ENCODE measurements at places on chromosomes 1 and 21. TPM values are rescaled to one million over a fixed set of nuclear protein-coding genes. Genes with fewer than 3 reads are reported as not detected.
A peak's percentile ranks its signal among the peaks of the same experiment; 100 is the strongest.

- no peak overlapping the region for H3K4me3 ChIP-seq
- no peak overlapping the region for H3K27ac ChIP-seq
- no peak for DNase-seq
- H3K4me1 ChIP-seq: peaks cover 14% of the 10 kb centered on the region
Measured at GRCh38 chr1:31153423-31153822, 86.3 kb downstream of the NKAIN1 start.

DNA sequence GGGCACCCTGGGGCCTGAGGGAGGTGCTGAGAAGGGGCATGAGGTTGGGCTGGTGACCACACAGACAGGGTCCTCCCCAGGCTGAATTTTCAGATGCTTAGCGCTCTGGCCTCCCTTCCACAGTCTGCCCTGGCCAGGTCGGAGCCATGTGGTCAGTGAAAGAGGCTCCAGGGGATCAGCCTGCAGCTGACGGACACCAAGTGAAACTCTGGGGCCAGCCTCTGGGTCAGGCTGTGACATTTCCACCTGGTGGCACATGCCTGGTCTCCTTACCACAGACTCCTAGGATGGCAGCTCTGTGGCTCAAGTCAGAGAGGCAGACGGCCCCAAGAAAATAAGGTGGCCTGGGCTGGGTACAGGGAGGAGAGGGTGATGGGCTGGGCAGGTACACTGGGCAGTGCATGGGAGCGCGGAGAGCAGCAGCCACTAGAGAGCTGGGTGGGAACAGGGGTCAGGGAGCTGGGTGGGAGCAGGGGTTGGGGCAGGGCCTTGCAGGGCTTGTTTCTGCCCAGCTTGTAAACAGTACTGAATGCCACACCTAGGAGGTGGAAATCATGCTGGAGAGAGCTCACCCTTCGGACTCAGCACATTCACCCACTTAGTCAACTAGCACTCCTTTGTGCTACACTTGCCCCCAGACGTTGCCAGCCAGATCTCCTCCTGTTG is 20.7 kb upstream of the ADARB1 start:
- no peaks in the 10 kb centered on the region for H3K27me3 ChIP-seq
- H3K4me3 ChIP-seq: no peak overlapping the region
- peak overlapping the region; percentile 99 for H3K27ac ChIP-seq
- no peaks in the 10 kb centered on the region for H3K36me3 ChIP-seq
- no peak for DNase-seq

DNA sequence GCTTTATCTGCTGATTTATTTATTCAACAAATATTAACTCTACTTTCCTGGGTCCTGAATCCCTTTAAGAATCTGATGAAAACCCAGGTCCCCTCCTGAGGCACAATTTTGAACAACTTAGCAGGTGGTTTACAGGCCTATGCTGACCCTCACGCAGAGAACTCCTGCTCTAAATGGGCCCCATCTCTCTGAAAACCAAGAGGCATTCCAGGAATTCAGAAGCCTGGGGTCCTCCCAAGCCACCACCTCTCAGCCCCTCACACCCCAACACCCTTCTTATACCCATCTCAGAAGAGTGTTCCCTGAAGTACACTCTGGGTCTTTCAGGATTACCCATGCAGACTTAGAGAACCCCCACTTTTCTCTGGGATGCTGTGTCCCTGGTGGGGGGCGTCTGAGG is 34.5 kb downstream of the LHX4 start:
- H3K4me3 ChIP-seq: no peak overlapping the region
- H3K27ac ChIP-seq: no peak overlapping the region
- H3K4me1 ChIP-seq: peaks cover 9% of the 10 kb centered on the region
- DNase-seq: no peak
- H3K27me3 ChIP-seq: no peaks in the 10 kb centered on the region

DNA sequence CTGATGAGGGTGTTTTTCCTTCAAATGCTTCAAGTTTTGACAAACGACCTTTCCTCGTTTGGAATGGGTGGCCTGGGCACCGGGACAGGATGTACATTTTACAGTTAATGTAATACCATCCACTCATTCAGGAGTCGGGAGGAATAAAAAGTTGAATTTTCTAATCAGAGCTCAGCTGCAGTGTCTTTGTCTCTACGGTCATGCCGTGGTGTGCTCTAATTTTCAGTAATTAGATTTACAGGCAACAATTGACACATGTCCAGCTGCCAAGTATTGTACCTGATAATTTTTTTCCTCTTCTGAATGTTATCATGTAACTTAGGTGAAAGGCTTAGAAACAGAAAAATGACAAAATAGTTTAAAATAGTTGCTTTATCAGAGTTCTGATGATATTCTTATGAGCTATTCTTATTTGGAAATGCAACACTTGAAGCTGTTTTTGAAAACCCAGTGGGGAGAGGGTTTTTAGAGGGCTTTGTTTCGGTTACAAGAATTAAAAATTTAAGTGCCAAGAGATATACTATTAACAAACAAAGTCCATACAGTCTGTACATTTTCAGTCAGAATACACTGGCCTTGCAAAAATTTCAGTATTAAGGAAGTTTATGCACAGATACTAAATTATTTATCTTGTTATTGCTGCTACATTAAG is 1.0 kb downstream of the CDKN2C start:
- no peaks in the 10 kb centered on the region for H3K27me3 ChIP-seq
- no peak for DNase-seq
- no peaks in the 10 kb centered on the region for H3K36me3 ChIP-seq
- H3K27ac ChIP-seq: peak overlapping the region; percentile 97
- peak overlapping the region; percentile 86 for H3K4me3 ChIP-seq
- peaks cover 14% of the 10 kb centered on the region for H3K4me1 ChIP-seq

GRCh38 chr1:78911956-78912880 is 94.3 kb downstream of the ADGRL4 start:
- H3K36me3 ChIP-seq: no peaks in the 10 kb centered on the region
- no peak for DNase-seq
- no peaks in the 10 kb centered on the region for H3K27me3 ChIP-seq

DNA sequence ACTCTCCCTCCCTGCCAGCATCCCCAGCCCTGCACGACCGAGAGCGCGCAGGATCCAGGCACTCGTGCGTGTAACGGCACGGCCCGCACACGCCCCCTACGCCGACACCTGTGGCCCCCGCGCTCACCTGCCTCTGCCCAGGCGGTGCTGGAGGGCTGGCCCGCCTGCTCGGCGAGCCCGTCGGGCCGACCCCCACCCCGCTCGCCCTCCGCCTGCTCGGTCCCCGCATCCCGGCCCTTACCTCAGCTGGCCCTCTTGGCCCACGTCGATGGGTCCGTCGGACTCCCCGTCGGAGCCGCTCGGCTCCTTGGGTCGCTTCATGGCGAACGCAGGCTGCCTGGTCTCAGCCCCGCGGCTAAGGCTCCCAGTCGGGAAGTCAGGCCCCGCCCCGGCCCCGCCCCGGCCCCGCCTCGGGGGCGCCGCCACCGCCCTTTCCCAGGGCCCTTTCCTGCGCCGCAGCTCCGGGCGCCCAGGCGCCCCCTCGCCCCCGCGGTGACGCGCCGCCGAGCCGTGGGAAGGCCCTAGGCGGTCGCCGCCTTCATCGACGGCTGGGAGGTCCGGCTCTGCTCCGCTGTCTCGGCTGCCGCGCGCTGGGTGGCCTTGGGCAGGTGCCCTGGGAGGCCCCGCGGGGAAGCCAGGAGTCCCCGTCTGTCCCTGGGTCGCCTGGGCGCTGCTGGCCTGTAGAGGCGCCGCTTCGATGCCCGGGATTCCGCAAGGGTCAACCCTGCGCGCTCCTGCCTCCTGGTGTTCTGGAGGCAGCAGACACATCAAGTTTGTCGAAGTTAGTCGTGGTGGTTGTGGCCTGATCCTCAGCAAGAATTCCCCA is at the start of gene HEYL:
Gene HEYL, minus strand, starts transcription at position 339 of the 826 bp plus-strand sequence. Its CDS starts 18 bp downstream, at position 321.
- peak within 1 kb of the TSS; percentile 88 for H3K27ac ChIP-seq
- no peaks in the 10 kb centered on the region for H3K36me3 ChIP-seq
- peak within 1 kb of the TSS; percentile 86 for H3K4me3 ChIP-seq

- no peak overlapping the region for H3K27ac ChIP-seq
- no peak for DNase-seq
- peaks cover 18% of the 10 kb centered on the region for H3K4me1 ChIP-seq
- peaks cover 17% of the 10 kb centered on the region for H3K36me3 ChIP-seq
- H3K27me3 ChIP-seq: no peaks in the 10 kb centered on the region
- H3K4me3 ChIP-seq: no peak overlapping the region
Measured at GRCh38 chr1:168081373-168082007, 55.2 kb downstream of the GPR161 start.

- H3K27me3 ChIP-seq: no peaks in the 10 kb centered on the region
- no peaks in the 10 kb centered on the region for H3K4me1 ChIP-seq
- H3K36me3 ChIP-seq: no peaks in the 10 kb centered on the region
- H3K4me3 ChIP-seq: no peak overlapping the region
Measured at GRCh38 chr1:29953961-29954360, 717.6 kb downstream of the PTPRU start.

DNA sequence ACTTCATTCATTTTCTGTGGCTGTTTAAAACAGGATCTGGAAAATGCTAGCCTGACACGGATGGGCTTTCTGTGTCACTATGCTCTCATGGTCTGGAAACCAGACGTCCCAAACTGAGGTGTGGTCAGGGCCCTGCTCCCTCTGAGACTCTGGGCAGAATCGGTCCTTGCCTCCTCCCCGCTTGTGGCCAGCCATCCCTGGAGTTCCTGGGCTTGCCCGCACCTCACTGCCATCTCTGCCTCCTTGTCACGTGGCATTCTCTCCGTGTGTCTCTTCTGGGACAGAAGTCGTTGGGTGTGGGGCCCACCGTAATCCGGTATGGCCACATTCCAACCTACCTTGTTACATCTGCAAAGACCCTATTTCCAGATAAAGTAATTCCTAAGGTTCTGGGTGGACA is 10.1 kb upstream of the ACTRT2 start:
- no peak overlapping the region for H3K27ac ChIP-seq
- peaks cover 24% of the 10 kb centered on the region for H3K4me1 ChIP-seq
- DNase-seq: no peak
- H3K4me3 ChIP-seq: no peak overlapping the region
- H3K36me3 ChIP-seq: no peaks in the 10 kb centered on the region
- no peaks in the 10 kb centered on the region for H3K27me3 ChIP-seq

DNA sequence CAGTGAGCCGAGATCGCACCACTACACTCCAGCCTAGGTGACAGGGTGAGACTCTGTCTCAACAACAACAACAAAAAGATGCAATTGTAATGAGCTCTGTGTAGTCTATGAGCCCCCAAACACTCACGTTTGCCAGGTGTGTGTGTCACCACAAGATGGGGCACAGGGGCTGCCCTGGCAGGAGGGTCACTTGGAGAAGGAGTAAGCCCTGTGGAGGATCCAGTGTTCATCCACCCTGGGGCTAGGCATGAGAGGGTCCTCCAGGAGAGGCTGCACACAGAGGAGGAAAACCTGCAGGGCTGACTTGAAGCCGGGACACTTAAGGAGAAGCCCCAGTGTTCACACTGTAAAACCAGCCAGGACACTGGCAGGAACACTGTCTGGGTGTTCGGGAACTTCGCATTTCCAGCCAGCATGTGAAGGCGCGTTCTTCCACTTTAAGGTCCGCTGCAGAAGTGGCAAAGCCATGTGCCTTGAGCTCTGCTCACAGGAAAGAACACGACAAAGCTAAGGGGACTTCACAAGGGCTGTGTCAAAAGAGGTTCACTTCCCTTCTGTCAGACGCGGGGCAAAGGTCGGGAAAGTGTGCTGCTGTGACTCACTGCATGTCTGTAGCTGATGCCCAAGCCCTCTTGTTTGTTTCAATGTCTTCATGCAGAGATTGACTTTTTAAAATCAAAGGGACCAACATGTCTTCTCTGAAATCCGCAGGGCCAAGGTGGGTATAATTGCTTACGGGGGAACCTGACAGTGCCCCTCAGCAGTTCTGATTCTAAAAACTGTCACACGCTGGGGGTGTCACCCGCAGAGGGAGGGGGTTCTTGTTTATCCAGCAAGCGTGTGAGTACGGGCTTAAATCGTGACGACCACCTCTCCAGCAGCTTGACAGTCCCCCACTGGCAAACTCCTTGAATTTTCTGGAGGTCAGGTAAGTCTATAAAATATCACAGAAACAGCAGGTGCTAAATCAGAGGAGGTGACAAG is 102.8 kb downstream of the RIPK4 start:
- no peaks in the 10 kb centered on the region for H3K36me3 ChIP-seq
- peak overlapping the region; percentile 47 for H3K27ac ChIP-seq
- no peaks in the 10 kb centered on the region for H3K27me3 ChIP-seq
- no peak for DNase-seq
- H3K4me1 ChIP-seq: peaks cover 36% of the 10 kb centered on the region

- no peaks in the 10 kb centered on the region for H3K27me3 ChIP-seq
- H3K4me1 ChIP-seq: peaks cover 9% of the 10 kb centered on the region
- no peak overlapping the region for H3K27ac ChIP-seq
- no peaks in the 10 kb centered on the region for H3K36me3 ChIP-seq
Measured at GRCh38 chr1:231885209-231885854, 258.7 kb downstream of the DISC1 start.

GRCh38 chr1:155226188-155226909 is 17.9 kb downstream of the MTX1 start:
- peak; percentile 55 for DNase-seq
- H3K27ac ChIP-seq: peak overlapping the region; percentile 77
- H3K27me3 ChIP-seq: no peaks in the 10 kb centered on the region
- H3K36me3 ChIP-seq: no peaks in the 10 kb centered on the region

DNA sequence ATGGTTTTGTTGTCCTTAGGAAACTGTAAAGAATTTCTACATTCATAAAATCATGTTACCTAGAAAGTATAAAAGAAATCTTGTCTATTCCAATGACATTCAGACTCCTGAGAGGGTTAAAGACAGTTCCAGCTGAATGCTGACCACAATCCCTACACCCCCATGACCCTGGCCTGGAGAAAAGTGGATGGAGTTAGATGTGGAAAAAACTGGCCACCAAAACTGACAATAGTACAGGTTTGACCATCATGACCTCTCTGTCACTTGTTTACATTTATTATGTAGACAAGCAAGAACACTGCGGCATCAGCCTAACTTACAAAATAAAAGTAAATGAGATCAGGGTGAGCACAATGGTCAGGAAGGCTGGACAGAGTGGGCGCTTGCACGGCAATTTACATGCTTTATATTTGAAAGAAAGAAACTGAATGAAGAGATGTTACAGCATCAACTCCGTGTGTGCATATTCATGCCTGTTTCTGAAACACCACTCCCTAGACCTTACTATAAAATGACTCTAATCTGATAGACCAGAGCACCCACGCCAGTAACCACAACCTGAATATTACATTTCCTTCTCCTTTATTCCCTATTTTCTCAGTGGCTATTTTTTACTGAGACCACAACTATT is 116.0 kb downstream of the ESRRG start:
- no peaks in the 10 kb centered on the region for H3K4me1 ChIP-seq
- H3K4me3 ChIP-seq: no peak overlapping the region
- no peak for DNase-seq
- no peaks in the 10 kb centered on the region for H3K27me3 ChIP-seq

DNA sequence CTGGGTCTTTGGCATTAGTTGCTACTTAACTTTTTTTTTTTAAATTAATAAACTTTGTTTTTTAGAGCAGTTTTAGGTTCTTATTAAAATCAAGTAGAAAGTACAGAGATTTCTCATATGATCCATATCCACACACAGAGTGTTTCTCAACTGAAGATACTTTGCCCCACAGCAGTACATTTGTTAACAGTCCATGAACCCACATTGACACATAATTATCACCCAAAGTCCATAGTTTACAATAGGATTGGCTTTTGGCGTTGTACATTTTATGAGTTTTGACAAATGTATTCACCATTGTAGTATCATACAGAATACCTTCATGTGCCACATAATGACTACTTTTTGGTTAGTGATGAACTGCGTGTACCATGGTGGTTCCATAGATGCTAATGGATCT is 106.8 kb downstream of the ADGRL2 start:
- no peak for DNase-seq
- no peak overlapping the region for H3K4me3 ChIP-seq
- no peaks in the 10 kb centered on the region for H3K36me3 ChIP-seq
- H3K27me3 ChIP-seq: no peaks in the 10 kb centered on the region

The IGSF9 gene
- total RNA-seq: 0.99 TPM

The NBPF10 gene
- total RNA-seq: 4.2 TPM

The KCNQ4 gene
- total RNA-seq: 11.5 TPM

The C1orf210 gene
- not detected for total RNA-seq

The CATSPERE gene
- total RNA-seq: 0.14 TPM

All from thoracic aorta (tissue), 2 donors.